PC-9 (cell line): ENCODE measurements at places on chromosomes 3 and 15. TPM values are rescaled to one million over a fixed set of nuclear protein-coding genes. Genes with fewer than 3 reads are reported as not detected.

DNA sequence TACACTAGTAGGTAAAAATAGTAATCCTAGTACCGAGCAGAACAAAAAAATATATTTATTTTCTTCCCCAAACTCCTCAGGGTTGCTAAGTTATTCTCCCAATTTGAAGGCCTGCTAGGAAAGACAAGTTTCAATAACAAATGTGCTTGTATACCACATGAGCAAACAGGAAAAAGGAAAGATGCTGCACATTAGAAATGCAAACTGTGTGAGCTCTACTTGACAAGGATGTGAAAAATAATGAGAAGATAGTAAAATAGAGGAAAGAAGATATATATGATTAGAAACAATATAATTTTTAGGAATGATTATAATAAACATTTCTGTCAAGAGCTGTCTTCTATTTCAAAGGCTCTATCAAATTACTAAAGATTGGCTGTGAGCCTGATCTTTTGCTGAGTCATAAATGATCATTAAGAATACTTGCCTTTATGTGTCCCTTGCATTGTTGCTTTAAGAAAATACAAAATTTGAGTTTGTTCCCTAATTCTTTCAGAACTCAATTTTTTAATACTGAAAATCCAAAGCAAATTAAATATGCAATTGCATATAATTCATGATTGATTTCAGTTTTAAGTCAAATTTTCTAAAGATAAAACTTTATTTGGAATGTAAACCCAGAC is 174.2 kb downstream of the NEK10 start:
- DNase-seq: no peak

AADACL2 gene
- total RNA-seq: not detected in 2 replicates

SLC38A3 gene
- total RNA-seq: 0.33 and 0.37 TPM in 2 replicates

GRCh38 chr15:52257734-52258062 is 37.9 kb downstream of the MYO5C start:
- peak; percentile 24 for DNase-seq

DNA sequence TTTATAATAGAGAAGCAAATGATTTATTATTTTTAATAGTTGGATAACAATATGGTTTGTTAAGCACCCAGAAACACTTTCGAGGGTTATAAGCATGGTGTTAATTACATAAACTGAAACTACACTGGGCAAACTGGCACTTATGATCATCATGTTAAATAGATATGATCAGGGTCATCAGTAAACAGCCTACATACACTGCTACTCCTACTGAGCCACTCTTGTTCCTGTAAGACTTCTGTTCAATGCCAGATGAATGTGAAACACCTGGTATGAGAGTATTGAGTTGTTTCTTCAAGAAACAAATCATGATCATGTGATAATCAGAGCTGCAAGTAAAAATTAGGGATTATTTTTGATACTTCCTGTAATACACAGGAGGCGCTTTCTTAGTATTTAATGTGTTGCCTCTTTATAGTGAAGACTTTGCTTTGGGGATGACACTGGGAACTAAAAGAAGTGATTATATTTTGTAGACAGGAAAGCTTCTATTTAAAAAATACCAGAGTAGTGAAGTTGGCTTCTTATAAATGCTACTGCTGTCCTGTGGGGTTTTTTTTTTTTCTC is 32.3 kb upstream of the UTS2B start:
- DNase-seq: no peak

DNA sequence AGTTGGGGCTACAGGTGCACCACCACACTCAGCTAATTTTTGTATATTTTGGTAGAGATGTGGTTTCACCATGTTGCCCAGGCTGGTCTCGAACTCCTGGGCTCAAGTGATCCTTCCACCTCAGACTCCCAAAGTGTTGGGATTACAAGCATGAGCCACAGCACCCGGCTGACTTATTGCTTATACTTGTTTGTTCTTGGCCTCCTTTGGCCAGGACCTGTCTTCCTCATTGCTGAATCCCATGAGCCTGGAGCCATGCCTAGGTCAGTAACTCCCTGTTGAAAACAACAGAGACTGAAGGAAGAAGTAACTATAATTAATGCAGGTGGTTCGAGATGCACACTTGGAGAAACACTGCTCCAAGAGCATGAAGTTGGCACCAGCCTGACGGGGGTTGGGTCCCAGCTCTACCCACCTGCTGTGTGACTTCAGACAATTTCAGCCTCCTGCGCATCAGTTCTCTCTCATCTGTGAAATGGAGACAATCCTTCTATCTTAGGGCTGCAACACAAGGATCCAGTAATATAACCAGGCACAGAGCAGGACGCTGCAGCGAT is 38.9 kb downstream of the CPN2 start:
- DNase-seq: peak; percentile 33

- no peak for DNase-seq
Measured at GRCh38 chr15:29131840-29132420, 137.7 kb downstream of the NSMCE3 start.

PAK6 gene
- total RNA-seq: 10.7 and 11.7 TPM in 2 replicates

OR5K3 gene
- not detected in 2 replicates for total RNA-seq

CTXN2 gene
- not detected in 2 replicates for total RNA-seq

ACKR2 gene
- total RNA-seq: 1.0 and 2.9 TPM in 2 replicates
